ENCODE measurements at places on chromosomes 6 and 20.

DNA sequence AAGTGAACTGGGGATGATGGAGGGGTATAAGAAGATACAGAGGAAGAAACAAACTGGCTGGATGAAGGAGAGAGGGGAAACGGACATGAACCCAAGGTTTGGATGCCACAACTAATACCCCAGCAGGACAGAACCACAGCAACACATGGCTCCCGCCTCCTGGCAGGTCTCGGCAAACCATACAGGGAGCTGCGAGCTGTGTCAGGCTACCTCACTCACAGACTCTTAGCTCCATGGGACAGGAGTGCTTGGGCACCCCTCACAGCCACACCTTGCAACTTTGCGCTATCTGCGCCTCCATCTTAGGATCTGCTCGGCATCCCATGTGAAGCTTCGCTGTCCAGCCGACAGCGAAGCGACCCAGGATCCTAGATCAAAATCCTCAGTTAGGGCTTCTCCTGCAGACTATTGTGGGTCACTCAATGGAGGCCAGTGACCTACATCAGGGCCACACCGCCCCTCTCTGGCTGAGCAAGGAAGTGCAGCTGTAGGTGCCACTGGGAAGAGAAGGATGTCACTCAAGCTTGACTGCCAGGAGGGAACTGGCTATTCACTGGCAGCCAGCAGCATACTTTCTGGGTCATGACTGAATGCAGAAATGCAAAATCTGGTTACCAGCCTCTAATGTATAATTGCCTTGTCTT, 174.4 kb upstream of the RIN2 start:
- DNase-seq: peak; percentile 76

DNA sequence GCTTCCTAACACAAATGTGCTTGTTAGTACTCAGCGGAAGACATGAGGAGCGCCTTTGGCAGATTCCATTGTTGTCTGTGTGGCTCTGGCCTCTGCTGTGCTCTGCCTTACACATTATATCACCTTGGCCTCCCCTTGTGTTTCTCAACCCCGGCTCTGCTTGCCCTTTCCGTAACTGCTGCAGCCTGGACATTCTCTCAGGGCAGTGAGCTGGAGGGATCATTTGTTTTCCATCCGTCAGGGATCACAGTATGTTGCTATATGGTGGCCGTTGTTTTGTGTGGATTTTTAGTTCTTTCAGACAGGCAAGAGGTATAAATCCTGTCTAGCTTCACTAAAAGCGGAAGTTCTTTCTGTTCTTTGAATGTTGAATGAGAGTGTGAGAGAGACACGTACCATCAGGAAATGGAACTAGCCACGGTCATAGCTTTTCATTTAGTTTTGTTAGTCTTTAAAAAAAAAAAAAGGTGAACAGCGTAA, 175.1 kb downstream of the JARID2 start:
- DNase-seq: peak; percentile 69

DNA sequence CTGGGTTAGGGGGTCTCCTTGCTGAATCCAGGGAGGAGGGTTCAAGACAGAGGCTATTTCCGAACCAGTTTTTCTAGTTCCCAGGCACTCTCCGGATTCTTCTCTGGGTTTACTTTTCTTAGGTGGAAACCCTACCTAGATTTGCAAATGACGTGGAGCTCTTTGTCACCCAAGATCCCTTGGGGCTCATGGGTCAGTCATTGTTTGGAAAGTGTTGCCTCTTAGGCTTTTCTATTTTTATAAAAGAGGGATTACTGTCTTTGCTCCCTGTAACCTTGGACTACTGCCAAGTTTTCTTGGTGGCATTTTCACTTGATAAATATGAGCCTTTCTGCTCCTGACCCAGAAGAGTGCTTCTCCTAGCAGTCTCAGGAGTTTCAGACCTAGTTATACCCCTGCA, 33.6 kb downstream of the FAM209B start:
- DNase-seq: no peak

DNA sequence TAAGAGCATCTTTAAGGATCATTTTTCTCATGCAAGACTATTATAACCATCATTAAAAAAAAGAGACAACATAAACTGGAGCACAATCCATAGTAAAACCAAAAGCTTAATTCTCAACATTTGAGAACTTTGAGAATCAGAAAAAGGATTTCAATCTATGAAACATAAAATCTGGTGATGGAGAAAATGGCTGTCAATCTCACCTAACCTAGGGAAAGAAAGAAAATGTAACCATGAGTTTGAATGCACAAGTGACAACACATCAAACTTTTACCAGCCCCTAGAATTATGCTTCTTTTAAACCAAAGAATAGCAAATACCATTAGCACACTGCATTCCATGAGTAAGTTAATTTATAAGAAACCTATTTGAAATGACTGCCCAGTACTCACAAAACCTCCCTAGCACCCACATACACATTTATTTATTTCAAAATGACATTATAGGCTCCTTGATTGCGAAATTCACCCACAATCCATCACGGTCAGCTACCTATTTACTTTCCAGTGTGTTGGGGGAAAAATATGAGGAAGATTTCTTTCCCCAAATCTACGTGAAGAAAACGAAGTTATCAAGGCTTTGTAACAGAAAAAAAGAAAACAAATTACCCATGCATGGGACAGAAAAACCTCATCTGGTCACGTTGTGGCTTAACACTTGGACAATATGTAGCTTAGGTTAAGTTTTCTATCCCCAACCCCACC, 828 bp downstream of the ASCC3 start:
- peak; percentile 40 for DNase-seq

DNA sequence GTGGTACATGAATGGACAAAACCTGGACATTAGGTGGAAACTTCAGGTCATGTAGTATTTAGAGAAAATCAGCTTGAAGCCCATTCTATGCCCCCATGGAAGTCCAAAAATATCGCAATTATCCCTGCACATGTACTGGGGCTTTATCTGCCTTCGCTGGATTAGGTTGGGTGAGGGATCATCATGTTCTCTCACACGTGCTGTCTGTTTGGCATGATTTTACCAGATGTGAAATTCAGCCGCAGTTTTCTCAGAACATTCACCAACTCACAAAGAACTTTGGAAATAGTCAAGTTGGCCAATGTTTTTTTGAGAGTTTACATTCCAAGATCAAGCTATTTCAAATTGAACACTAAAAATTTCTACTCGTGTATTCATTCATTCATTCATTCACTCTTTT, 459.8 kb upstream of the CITED2 start:
- no peak for DNase-seq

DNA sequence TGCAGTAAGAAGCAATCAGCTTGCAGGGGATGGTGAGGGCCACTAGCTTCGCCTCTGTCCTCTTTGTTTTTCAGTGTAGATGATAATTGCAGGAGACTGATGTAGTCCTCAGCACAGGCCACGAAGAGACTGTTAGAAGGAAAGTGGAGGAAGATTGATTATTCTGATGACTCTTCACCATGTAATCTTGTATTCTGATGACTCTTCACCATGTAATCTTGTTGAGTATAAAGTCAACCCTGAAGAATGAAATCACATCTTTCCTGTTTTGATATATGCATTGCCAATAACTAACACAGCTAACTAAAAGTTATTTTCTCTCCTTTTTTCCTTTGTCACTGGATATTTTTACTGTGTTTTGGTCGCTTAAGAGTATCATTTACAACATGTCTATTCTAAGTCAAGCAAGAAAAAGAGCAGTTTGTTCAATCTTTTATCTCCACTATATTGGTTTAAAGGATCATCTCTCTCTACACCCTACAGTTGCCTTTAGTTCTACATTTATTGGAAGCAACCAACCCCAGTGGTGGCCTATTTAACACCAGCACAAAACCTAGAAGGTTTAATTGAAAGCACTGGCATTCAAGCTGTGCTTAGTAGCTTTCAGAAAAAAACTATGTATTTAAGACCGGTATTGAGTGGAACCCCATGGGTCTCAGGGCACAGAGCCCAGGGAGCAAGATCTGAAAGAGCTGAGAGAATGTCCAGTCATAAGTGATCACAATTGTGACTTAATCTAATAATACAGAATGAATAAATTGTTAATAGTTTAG, 107.2 kb upstream of the BTBD3 start:
- no peak for DNase-seq

DNA sequence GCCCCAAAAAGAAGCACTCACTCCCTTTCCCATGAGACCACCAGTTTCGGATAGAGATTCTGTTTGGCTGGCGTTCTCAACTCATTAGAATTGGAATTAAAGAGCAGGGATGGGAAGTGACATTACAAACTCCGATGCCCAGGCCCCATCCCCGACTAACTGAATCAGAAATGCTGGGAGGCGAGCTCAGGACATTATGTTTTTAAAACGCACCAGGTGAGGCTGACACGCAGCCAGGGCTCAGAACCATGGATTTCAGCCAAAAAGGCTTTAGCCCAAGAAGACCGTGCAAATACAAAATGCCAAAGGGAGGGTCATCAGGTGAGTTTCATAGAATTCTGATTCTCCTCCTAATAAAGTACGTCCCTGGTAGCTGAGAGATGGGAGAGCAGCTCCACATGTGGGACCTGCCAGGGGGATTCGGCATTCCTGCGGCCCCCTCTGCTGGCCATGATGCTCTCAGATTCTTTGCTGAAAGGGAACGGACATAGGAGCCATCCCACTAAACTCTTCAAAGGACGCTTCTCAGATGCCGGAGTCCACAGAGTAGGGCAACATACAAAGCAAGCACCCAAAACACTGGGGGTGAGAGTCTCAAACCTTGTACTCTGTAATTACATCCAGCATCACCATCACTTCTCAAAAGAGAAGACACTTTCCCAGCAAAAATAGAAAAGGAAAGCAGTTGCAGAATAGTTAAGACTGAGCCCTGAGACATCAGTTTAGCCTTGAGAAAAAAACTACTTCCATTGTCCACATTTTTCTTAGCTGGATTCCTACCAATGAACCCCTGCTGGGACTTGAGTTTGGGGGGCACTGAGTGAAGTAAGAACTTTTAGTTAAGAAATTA, 205.2 kb downstream of the BMP7 start:
- DNase-seq: no peak

- no peak for DNase-seq
Measured at GRCh38 chr6:47743744-47744143, 38.1 kb upstream of the OPN5 start.

- DNase-seq: no peak
Measured at GRCh38 chr20:53214392-53214791, 242.2 kb downstream of the TSHZ2 start.

GRCh38 chr6:25292384-25292783, 13.2 kb downstream of the CARMIL1 start:
- no peak for DNase-seq

GRCh38 chr6:71675386-71675785, 211.0 kb upstream of the RIMS1 start:
- DNase-seq: no peak

DNA sequence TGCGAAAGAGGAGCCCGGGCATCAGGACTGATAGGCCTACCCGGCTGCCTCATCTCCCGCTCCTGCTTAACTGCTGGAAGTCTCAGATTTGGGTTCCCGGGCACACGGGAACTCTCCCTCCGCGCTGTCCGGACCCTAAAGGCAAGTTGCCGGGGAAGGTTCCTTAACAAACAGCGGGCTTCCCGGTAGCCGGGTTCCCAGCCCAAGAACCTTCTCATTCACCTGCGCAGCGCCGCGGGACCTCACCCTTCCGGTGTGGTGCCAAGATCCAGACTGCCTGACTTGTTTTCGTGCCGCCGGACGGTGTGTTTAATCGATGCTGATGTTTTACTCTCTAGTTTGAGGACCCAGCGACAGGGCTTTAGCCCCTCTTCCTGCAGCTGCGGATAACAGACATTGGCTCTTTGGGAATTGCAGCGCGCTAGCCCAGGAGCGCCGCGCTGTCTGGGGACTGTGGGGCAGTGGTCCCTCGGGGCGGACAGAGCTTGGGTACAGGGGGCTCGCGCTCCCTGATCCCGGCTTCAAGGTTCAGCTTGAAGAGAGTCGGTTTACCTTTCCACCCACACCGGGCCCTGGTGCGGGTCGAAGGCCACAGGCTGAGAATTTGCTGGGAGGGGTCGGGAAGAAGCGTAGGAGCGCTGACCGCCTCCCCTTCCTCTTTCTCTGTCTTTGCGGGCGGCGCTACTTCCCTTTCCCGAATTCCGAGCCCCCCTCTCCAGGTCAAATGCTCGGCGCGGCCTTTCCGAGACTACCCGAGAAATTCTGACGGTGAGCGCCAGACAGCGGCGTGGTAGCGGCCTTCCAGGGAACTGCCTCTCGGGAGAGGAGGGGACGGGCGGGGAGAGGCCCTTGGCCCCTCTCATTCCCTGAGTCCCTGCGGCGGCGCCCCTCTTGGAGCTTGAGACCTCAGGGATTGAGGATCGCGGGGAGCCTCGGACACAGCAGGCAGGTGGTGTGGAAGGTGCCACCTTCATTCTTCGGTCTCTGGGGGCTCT, 17.2 kb downstream of the ABT1 start:
- DNase-seq: no peak

DNA sequence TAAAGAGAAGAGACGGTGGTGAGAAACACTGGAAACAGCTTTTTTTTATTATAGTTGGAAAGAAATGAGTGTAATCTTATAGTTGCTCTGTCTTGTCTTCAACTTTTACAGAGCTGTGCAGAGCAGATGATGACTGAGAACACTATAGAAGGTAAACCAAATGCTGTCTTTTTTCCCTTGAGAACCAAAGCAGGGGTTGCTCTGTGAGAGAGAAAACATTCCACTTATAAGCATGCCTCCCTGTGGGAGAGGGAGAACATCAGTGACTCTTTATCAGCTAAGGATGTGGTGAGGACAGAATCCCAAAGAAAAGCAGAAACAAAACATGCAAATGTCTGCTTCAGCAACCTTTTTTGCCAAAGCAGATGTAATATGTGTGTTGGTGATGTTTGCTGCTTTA, 179.3 kb upstream of the HDDC2 start:
- no peak for DNase-seq

DNA sequence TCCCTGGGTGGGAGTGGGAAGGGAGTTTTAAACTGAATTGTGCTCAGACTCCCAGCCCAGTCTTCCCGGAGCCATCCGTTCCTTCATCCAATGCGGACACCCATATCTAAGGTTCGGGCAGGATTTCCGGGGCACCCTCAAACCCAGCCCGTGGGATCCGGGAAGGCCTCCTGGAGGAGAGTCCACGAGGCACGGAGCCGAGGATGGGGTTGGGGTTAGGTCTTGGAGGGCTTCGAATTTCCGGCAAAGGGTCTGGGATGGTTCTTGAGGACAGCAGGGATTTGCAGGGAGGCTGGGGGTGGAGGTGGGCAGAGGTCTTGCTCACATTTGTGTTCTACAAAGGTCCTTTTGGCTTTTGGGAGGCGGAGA, 49.5 kb upstream of the SLC32A1 start:
- DNase-seq: no peak

DNA sequence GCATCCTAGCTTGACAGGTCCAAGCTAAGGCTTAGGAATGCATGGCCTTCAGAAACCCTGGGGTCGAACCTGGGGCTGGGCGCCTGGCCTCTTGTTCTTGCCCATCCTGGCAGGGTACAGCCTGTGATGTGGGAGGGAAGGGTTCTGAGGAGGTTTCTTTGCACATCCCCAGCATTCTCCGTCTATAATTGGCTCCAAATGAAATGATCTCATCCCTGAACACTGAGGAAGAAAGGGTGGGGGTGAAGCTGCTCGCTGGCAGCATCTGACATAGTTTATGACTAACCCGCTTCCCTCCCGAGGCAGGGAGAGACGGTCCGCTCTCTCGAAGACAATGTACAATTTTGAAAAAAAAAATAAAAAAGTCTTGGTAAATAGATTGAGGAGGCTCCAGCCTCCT, 67.1 kb upstream of the ZNFX1 start:
- DNase-seq: no peak

GRCh38 chr20:17909869-17910321, 58.7 kb downstream of the SNX5 start:
- no peak for DNase-seq

Measured in inflammatory macrophage treated with lipopolysaccharide for 4 hours (primary cell).